Endothelial cell (in vitro differentiated cells): ENCODE measurements at places on chromosomes 7 and 10. TPM values are rescaled to one million over a fixed set of nuclear protein-coding genes. Genes with fewer than 3 reads are reported as not detected.

GRCh38 chr7:12706900-12707536 lies 19.6 kb downstream of the ARL4A start:
- no peak overlapping the region for H3K4me3 ChIP-seq
- H3K27ac ChIP-seq: no peak overlapping the region
- DNase-seq: no peak
- H3K36me3 ChIP-seq: no peaks in the 10 kb centered on the region
- H3K27me3 ChIP-seq: no peaks in the 10 kb centered on the region
- no peaks in the 10 kb centered on the region for H3K4me1 ChIP-seq

- peaks cover 2% of the 10 kb centered on the region for H3K27me3 ChIP-seq
- H3K4me3 ChIP-seq: no peak overlapping the region
- no peaks in the 10 kb centered on the region for H3K36me3 ChIP-seq
- peaks cover 4% of the 10 kb centered on the region for H3K4me1 ChIP-seq
These were observed 50.3 kb downstream of the HIP1 start for GRCh38 chr7:75688200-75689136.

DNA sequence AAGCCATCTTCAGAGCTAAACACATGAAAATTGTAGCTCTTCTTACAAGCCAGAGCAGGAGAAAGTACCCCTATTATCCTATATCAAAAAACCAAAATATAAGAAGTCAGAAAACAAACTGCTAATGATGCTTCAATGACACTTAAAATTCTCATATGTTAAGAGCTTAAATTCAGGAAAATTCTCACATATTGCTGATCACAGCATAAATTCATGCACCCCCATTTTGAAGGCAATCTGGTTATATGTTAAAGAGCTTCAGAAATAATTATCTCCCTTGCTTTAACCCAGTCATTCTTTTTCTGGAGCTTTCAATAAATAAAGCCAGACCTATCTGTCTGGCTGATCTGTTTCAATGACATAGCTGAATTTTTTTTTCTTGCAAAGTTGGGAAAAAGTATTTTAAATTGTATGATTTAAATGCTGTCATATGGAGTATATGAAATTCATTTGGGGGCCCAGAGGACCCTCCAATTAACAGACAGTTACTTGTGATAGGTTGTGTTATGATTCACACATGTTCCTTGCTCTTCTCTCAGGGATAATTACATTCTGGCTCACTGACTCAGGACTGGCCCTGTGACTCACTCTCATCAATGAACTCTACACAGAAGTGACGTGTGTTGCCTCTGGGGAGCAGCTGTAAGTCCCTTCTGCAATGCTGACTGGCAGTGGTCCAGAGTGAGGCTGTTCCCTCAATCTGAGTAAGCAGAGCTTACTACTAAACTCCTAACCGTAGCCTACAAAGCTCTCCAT lies 85.2 kb downstream of the HGF start:
- no peak for DNase-seq
- no peak overlapping the region for H3K27ac ChIP-seq
- no peak overlapping the region for H3K4me3 ChIP-seq
- H3K36me3 ChIP-seq: no peaks in the 10 kb centered on the region
- H3K4me1 ChIP-seq: peaks cover 4% of the 10 kb centered on the region

GRCh38 chr10:111081595-111081994 lies 4.8 kb downstream of the ADRA2A start:
- peaks cover 6% of the 10 kb centered on the region for H3K4me1 ChIP-seq
- no peak for DNase-seq
- peaks cover 12% of the 10 kb centered on the region for H3K27me3 ChIP-seq

DNA sequence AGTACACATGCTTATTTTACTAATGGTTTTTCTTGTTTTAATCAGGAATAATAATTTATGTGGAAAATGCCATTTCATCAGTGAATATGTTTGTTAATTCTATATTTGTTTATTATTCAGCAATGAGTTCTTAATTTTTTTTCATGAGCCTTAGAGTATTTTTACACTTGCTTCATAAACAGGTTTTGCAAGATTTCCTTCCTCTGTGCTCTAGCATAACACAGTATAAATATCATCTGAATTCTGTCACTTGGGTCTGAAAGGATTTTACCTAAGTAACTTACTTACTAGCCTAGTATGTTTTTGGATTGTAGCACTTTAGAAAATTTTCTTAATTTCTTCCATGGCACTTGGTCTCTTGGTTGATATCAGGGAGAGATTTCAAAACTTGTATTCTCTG lies 45.8 kb downstream of the GLCCI1 start:
- no peaks in the 10 kb centered on the region for H3K4me1 ChIP-seq
- peaks cover 3% of the 10 kb centered on the region for H3K36me3 ChIP-seq
- no peak for DNase-seq
- H3K4me3 ChIP-seq: no peak overlapping the region
- H3K27ac ChIP-seq: no peak overlapping the region

- peak; percentile 56 for DNase-seq
- no peak overlapping the region for H3K4me3 ChIP-seq
- peaks cover 7% of the 10 kb centered on the region for H3K36me3 ChIP-seq
These were observed 62.1 kb upstream of the EFCAB10 start for GRCh38 chr7:105643384-105643783.

GRCh38 chr7:114418117-114418516 lies 3.5 kb downstream of the FOXP2 start:
- no peak overlapping the region for H3K4me3 ChIP-seq
- H3K27me3 ChIP-seq: no peaks in the 10 kb centered on the region
- no peaks in the 10 kb centered on the region for H3K36me3 ChIP-seq
- no peak overlapping the region for H3K27ac ChIP-seq

DNA sequence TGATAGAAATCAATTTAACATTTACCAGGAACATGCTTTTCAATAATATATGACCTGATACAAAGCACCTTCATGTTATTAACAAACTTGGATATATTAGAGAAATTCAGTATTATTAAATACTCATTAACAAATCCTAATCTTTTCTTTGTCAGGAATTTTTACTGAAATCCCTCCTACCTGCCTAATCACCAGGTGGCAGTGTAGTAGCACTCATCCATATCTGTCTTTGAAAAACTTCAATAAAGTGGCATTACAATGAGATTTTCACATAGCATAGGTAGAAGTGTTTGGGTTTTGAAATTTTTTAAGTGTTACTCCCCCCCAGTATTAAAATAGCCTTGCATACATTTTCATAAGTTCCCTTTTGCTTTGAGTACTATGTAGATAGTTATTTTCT lies 1246.6 kb upstream of the LRRN3 start:
- H3K4me1 ChIP-seq: no peaks in the 10 kb centered on the region
- no peak overlapping the region for H3K27ac ChIP-seq
- H3K36me3 ChIP-seq: no peaks in the 10 kb centered on the region
- no peaks in the 10 kb centered on the region for H3K27me3 ChIP-seq

GRCh38 chr7:4931943-4932342 lies 27.0 kb downstream of the MMD2 start:
- no peaks in the 10 kb centered on the region for H3K4me1 ChIP-seq
- H3K27me3 ChIP-seq: no peaks in the 10 kb centered on the region
- DNase-seq: peak; percentile 21
- no peak overlapping the region for H3K4me3 ChIP-seq
- H3K27ac ChIP-seq: no peak overlapping the region

GRCh38 chr10:9823268-9823930 lies 1194.3 kb upstream of the CELF2 start:
- H3K27ac ChIP-seq: no peak overlapping the region
- no peaks in the 10 kb centered on the region for H3K27me3 ChIP-seq
- no peak for DNase-seq
- H3K4me3 ChIP-seq: no peak overlapping the region
- H3K36me3 ChIP-seq: no peaks in the 10 kb centered on the region

DNA sequence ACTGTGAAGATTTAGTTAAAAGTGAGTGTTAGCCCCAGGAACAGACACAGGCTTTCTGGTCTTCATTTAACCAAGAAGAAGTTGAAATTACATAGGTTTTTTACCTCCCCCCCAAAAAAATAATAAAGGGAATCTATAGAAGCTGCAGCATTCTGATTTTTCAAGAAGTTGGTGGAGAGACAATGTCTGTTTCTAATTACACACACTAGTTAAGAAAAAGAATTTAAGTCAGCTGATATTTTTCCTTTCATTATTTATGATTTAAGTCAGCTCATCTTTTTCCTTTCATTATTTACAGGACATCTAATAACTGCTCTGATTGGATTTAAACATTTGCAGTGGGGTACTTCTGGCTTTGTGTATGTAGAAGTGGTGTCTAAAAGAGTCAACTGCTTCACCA lies 201.4 kb upstream of the NRP1 start:
- H3K27me3 ChIP-seq: no peaks in the 10 kb centered on the region
- no peak overlapping the region for H3K4me3 ChIP-seq
- no peaks in the 10 kb centered on the region for H3K4me1 ChIP-seq
- no peaks in the 10 kb centered on the region for H3K36me3 ChIP-seq
- no peak for DNase-seq
- H3K27ac ChIP-seq: no peak overlapping the region

- H3K27me3 ChIP-seq: peaks cover 2% of the 10 kb centered on the region
- no peak for DNase-seq
- H3K4me3 ChIP-seq: no peak overlapping the region
These were observed 55.4 kb upstream of the KIAA1217 start for GRCh38 chr10:24153537-24153936.

DNA sequence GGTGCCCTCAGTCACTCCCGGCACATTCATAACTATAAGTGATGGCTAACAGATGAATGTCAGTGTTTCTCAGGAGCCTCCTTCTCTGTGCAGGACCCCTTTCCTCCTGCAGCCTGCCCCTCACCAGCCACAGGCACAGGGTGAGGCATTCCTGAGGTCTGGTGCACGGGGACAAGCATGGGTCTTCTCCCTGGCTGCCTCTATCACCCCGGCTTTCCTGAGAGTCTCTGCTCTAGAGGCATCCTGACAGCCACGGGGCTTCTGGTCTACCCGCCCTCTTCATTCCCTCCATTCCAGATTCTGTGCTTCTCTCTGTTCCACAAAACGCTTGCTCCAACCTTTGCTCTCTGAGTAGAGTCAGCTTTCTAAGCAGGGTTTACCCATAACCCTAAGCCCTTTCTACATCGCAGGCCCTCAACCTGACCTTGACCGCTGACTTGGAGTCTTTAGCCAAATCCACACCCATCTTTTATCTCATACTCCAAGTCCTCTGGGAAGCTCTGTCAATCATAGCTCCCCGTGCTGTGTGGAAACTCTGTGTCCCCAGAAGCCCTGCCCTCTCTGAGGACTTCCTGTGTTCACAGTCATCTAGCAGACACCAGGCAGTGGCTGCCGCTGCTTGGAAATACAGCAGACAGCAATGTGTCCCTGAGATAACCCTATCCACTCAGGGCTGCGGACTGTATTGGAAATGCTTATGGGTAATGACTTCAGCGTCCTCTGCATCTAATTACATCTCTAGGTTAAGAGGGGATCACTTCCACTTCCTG lies 159.0 kb downstream of the SFMBT2 start:
- peaks cover 10% of the 10 kb centered on the region for H3K36me3 ChIP-seq
- H3K27me3 ChIP-seq: no peaks in the 10 kb centered on the region
- peak overlapping the region; percentile 28 for H3K4me3 ChIP-seq

Gene GALNT17
- 0.38 TPM for total RNA-seq

Gene MALRD1
- total RNA-seq: 0.28 TPM

Gene EPHB6
- 3.8 TPM for total RNA-seq

Gene PIP
- total RNA-seq: not detected

Gene RBP3
- total RNA-seq: not detected

Gene GHRHR
- 7.5 TPM for total RNA-seq

Gene CREM
- total RNA-seq: 42.8 TPM

Gene CDK5
- 26.7 TPM for total RNA-seq

Gene FOXI2
- total RNA-seq: not detected

Gene ANXA8L1
- not detected for total RNA-seq

Gene OPN4
- not detected for total RNA-seq

Gene MRM2
- total RNA-seq: 19.1 TPM

Gene UTF1
- total RNA-seq: 0.38 TPM

Gene GSTO2
- 5.9 TPM for total RNA-seq
